ENCODE measurements at places on chromosomes 13 and 19.

- no peak for DNase-seq
These were observed 123.8 kb upstream of the PCDH9 start for GRCh38 chr13:67353941-67354340.

GRCh38 chr13:113996912-113997745, 23.3 kb upstream of the C13orf46 start:
- no peak for DNase-seq

DNA sequence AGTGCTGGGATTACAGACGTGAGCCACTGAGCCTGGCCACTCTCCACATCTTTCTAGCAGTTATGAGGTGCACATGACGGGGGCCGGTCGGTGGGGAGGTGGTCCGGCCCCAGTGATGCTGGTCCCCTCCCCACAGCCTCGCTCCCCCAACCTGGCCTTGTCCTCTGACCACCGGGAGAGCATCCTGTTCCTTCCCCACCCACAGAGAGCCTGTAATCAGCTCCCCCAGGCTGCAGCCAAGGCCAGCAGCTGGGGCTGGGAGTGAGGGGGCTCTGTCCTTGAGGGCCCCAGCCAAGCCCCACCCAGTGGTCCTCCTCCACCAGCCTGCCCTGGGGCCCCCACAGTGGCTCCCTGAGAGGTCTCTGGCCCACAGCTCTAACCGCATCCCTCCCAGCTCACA, 3.0 kb upstream of the INSL3 start:
- DNase-seq = no peak

DNA sequence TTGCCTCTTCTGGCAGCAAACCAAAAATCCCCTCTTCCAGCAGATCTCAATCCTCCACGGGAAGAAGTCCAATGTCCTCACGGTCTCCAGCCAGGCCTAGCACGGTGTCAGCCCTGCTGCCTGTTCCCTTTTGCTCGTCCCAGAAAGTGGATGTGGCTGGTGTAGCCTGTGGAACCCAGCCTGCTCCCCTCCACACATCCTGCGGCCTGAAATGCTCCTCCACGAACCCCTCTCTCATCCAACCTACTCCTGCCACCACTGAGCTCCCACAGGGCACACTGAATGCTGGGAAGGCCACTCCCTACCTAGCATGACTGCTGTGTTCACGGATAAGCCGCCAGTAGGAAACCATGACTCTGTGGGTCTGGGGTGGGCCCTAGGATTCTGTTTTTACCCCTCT, 3.0 kb downstream of the MBOAT7 start:
- no peak for DNase-seq

DNA sequence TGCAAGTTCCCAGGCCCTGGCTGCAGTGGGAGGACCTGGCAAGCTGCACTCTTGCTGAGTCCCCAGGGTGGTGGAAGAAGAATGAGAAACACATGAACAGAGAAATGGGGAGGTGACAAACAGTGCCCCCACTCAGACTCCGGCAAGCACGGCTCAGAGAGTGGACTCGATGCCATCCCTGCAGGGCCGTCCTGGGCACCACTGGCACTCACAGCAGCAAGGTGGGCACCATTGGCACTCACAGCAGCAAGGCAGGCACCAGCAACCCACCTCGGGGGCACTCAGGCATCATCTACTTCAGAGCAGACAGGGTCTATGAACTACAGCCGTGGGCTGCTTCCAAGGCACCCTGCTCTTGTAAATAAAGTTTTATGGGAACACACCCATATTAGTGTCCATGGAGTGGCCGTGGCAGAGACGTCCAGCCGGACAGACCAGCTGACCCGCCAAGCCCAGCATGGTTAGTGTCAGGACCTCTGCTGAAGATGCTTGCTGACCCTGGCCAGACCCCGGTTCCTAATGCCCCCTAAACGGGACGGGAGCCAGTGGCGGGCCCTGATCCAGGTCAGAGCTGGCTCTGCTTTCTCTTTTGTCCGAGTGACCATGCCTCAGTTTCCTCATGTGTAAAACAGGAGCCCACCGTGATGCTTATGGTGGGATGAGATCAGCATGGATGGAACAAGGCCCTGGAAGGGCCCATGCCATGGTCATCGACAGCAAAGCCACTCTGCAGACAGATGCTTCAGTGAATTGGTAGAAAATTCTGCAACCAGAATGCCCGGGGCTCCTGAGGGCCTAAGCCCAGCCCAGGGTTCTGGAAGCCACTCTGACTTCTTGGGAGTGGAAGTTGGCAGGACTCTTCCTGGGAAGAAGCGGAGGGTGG, 2.1 kb upstream of the F10 start:
- no peak for DNase-seq

DNA sequence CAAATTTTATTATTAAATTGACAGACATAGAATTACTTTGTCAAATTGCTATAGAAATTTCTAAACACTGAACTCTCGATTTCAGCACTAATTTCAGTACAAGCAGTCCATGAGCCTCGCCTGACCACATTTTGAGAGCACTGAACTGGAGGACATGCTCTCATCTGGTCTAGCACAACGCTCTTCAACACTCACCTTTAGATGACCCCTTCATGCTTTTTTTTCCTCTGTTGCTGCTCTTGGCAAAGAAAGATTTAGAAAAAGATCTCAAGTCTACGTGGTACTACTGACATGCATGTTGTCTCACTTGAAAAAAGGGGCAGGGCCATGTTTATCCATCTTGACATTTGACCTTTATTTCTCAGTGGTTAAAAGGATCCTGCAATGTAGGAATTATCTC, 981.5 kb downstream of the DIAPH3 start:
- DNase-seq = no peak

DNA sequence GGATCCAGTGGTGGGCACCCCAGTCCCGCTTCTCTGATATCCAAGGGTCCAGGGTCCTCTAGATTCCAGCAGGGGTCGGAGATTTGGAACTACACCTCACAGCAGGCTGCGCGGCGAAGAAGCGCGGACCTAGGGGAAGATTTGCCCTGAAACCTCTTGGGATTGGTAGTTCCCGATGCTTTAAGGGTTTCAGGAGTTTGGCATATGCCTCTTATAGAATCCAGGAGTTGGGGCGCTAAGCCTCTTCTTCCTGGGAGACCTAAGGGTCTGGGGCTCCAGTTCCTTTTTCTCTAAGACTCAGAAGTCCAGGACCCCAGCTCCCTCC, 349 bp downstream of the BCL2L12 start:
- DNase-seq = no peak

Data from mesothelial cell of epicardium (in vitro differentiated cells).